ENCODE measurements at places on chromosomes 11 and 22.
A peak's percentile ranks its signal among the peaks of the same experiment; 100 is the strongest.

- no peak for DNase-seq
Observed at GRCh38 chr11:117427356-117427874, 99.8 kb downstream of the CEP164 start.

DNA sequence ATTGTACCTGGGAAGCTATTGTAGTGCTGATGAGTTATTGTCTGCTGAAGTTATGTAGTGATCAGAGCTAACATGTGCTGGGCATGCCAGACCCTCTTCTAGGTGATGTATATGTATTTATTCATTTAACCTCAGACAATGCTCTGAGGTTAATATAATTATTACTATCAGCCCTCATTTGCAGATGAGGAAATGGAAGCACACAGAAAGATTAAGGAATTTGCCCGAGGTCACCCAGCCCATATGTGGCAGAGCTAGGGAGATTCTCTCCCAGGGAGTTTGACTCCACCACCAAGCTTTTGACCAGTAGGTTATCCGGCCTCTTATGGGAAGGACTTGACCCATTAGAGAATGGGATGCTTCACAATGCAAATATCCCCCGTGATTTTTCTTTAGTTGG, 114.2 kb upstream of the NAV2 start:
- no peak for DNase-seq

- DNase-seq = no peak
Observed at GRCh38 chr11:81673001-81673400, 1060.7 kb downstream of the FAM181B start.

DNA sequence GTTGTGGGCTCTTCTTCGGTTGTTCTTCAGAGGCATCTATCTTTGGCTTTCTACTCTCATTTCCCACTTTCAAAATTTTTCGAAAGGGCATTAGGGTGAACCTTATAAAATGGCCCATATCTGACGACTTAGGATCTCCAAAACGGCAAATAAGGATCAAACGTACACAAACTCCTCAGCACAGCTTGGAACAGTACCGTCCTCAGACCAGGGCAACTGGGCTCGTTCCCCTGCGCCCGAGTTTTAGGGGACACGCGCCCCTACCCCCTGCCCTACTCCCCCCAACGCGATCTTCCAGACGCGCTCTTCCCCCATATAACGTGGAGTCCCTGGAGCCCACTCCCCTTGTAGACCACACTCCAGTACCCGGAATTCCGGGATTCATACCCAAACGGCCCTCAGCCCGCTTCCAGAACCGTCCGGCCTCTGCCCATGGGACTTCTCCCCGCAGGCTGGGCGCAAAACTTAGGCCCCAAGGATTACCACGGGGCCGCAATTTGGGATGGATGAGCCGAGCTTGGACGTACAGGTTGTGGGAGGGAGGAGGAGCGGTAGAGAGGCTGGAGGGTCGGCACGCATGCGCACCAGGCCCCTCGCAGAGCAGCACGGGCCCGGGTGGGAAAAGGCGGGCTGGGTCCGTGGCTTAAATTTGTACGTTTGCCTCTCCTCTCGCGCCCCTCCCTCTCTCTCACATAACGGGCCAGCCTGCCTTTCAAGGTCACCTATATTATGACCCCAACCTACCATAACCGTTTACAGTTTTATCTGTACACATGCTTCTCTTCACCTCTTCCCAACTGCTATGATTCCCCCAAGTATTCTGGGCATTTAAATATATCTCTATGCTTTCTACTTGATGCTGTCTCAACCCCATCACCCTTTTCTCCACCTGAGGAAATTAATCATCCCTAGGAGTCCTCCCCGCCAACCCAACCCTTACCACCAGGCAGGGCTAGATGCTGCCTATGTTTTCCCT, 3.4 kb downstream of the CCDC89 start:
- peak; percentile 1 for DNase-seq

GRCh38 chr11:8408151-8408941, 144.7 kb upstream of the LMO1 start:
- DNase-seq = no peak

GRCh38 chr11:63277345-63277943, 34.0 kb upstream of the SLC22A25 start:
- no peak for DNase-seq

DNA sequence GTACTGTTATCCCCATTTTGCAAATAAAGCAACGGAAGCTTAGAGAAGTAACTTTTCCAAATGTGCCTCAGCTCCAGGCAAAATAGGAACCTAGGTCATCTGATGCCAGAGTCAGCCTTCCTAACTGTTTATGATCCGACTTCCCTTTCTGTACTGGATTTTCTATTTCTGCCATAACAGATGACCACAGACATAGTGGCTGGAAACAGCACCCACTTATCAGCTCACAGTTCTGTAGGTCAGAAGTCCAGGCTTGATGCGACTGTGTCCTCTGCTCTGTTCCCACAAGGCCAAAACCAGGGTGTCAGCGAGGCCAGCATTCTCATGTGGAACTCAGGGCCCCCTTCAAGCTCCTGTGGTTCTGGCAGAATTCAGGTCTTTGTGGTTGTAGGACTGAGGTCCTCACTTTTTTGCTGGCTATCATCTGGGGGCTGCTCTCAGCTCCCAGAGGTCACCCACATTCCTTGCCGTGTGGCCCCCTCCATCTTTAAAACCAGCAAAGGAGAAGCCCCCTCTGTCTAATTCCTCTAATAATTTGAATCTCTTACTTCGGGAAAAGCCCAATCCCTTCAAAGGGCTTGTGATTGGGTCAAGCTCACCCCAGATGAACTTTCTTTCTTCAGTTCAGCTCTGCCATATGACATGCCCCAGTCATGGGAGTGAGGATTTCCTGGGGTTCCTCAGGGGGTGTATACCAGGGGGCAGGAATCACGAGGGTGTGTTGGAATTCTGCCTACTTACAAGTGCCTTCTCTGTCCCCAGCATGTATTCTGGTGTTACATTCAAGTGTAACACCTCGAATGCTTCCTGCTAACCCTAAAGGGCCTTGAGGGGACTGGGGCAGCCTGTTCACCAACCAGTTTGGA, 15.3 kb downstream of the KCNJ5 start:
- DNase-seq = no peak

- no peak for DNase-seq
Observed at GRCh38 chr22:39353346-39353745, 3.6 kb downstream of the SYNGR1 start.

DNA sequence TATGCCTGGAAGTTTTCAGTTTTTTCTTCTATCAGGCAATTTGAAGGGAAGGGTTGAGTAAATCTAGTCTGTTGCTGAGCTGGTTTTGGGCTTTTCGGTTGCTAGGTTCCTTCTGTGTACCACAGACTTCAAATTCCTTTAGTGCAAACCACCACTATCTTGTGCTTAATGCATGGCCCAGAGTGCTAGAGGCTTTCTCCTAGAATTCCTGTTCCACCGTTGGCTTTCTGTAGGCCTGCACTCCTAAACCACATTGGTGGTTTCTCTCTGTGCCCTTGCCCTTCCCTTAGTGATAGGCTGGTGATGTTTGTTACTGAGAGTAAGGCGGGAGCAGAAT, 47.1 kb upstream of the CTSC start:
- DNase-seq = no peak

- no peak for DNase-seq
Observed at GRCh38 chr22:27975381-27976013, 56.4 kb upstream of the PITPNB start.

GRCh38 chr11:126011265-126011664, 51.4 kb downstream of the CDON start:
- no peak for DNase-seq

- no peak for DNase-seq
Observed at GRCh38 chr11:35740061-35740799, 77.7 kb downstream of the TRIM44 start.

All from GOT3 (cell line).